D721Med (cell line): ENCODE measurements at places on chromosomes 3 and 15.

GRCh38 chr3:56837196-56837955 is 35.6 kb upstream of the ARHGEF3 start:
- no peak for DNase-seq

DNA sequence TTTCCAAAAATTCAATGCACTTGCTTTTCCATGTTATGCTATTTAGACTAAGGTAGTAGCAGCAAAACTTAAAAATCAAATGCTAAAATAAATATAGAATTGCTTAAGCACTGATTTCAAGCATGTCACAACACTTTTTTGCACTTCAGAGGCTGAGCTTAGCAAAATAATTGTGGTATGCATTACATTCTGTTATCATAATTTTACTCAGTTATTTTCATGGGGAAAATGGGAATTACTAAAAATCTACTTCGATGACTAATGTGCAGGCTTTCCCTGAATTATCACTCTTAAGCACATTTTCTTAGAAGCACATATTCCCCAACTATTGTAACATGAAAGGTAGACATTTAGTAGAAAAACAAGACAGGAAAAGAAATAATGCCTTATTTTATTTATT is 322.4 kb upstream of the CBLB start:
- no peak for DNase-seq

- DNase-seq: no peak
These were observed 6.1 kb downstream of the CRTAP start for GRCh38 chr3:33119891-33120290.

GRCh38 chr15:29818141-29818540 is 4.1 kb downstream of the TJP1 start:
- no peak for DNase-seq

DNA sequence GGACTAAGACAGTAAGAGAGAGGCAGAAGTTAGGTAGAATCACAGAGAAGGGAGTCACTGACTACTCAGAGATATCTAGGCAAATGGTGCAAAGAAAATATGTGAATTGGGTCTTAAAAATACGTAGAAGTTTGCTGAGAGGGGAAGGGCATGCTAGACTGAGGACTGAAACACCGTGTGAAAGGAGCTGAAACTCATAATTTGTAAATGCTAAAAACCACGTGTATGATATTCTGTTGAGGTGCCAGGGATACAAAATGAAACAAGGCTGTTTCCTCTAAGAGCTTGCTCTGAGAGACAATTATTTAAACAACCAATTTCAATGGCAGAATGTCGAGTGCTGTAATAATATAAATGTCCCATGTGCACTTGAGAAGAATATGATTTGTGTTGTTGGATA is 47.2 kb downstream of the NCK1 start:
- DNase-seq: no peak

DNA sequence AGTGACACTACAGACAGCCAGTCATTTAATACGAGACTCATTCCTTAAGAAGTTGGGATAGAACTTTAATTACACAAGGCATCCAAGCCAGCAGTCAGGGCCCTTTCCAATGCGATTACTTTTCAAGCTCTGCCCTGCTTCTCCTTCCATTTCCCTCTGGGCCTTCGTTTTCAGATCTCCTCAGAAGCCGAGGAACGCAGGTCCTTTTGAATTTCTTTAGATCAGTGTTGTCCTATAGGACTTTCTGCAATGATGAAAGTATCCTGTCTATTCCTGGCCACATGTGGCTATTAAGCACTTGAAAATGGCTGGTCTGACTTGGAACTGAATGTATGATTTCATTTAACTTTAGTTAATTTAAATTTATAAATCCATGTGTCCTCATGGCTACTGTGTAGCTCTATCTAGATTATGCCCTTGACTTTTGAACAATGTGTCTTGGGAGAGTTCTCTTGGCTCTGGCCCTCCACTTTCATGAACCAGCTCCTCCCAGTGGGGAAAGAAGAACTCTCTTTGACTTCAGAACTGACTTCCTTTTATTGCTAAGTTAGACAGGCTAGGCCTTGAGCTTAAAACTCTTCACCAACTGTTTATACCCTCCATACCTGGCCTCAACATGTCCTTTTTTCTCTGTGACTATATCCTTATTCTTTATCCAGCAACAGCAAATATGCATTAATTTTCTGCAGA is 22.6 kb downstream of the TGFBR2 start:
- no peak for DNase-seq

DNA sequence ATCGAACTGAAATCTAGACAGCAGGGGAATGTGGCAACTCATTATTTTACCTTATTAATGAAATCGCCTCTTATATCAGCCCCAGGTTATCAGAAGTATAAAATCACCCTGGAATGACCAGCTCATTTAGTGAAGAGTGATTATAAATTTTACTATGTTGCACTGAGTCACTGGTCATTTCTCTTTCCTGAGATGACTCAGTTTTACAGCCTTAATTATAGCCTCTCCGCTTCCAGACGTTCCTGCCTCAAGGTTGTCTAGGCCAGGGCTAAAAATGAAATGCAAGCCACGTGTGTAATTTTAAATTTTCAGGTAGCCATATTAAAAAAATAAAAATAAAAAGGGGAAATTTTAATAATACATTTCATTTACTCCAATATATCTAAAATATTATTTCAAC is 33.3 kb downstream of the DET1 start:
- no peak for DNase-seq

GRCh38 chr3:46898321-46899150 is 21.0 kb downstream of the PTH1R start:
- DNase-seq: no peak

DNA sequence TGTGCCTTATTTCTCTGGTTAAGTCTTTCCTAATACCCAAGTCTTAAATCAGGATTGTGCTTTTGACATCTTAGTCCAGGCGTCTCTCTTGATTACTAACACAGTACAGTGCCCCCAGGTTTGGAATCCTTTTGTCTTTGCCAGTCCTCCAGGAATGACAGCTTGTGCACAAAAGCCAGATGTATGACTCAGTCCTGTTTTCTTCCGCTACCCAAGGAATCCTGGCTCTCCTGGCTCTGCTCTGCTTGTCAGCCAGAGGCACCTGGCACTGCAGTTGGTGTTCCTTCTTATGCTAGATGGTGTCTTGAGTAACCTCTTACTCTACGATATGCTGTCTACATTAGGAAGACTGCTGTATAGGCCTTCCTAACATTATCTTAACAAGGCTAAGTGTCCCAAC is 728.2 kb upstream of the NECTIN3 start:
- DNase-seq: no peak

DNA sequence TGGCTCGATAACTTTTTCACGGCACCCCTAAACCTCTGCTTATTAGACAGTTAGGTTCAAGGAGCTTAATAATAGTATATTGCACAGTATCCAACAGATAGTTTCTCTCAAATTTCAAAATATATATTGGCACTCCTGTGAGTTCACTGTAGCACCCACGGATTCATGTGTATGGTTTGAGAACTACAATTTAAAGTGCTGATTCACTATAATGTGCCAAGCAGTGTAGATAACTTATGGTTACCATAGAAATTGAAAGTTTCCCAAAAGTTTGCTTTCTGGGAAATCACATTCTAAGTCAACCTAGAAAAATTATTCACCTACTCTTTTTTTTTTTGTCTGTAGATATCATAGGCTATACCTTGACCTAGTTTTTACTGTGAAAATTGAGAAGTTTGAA is 86.6 kb downstream of the GAP43 start:
- DNase-seq: no peak

GRCh38 chr15:90497912-90498311 is 31.8 kb upstream of the CRTC3 start:
- no peak for DNase-seq

GRCh38 chr3:32176989-32177701 is 61.3 kb upstream of the CMTM8 start:
- DNase-seq: no peak

DNA sequence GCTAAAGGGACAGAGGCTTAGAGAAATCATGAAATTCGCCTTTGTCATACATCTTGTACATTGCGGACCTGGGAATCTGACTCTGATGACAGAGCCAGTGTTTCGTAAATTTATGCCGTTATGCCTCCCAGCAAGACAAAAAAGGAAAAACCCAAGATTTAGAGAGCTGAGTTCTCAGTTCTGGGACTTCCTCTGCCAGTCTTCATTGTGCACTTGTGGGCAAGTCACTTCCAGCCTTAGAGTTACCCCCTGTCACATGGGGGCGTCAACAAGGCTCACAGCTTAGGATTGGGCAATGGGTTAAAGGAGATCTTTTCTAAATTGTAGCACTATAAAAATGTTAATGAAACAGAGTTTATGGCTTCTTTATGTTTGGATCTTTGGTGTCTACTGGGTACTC is 41.9 kb upstream of the MITF start:
- no peak for DNase-seq

- no peak for DNase-seq
These were observed 77.4 kb downstream of the ANXA2 start for GRCh38 chr15:60320365-60320764.

- no peak for DNase-seq
These were observed 3.7 kb downstream of the CHST13 start for GRCh38 chr3:126527455-126528211.

DNA sequence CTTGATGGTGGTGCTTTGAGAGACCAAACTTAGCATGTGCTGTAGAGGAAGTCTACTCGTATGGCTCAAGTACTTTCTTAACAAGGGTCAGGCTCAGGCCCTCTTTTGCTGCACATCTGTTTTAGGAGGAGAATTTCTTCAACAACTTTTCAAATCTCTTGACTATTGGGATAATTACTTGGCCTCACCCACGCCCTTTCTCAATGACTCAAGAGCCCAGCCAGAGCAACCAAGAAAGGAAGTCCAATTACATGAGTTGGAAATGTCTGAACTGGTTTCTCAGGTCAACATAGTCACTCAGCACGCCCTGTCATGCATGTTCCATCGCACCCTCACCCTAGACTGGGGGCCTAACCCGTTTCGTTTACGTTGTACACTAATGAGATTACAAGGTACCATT is 44.8 kb upstream of the UMPS start:
- no peak for DNase-seq

- DNase-seq: no peak
These were observed 88.4 kb downstream of the RAP2B start for GRCh38 chr3:153250446-153250845.

DNA sequence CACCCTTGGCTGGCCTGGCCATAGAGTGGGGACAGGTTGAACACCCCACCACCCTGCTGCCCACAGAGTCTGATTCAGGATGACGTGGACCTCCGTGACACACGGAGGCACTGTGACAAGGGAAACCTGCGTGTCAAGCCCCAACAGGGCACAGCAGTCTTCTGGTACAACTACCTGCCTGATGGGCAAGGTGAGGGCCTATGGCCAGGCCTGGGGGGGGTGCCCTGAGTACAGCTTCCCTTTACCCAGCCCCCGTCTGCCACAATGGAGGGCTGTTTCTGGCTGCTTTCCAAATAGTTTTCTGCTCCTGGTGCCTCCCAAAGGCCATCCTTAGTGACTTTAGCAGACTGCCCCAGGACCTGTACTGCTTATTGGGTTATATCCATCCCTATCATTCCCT is 1.2 kb upstream of the WDR6 start:
- DNase-seq: no peak

- peak; percentile 55 for DNase-seq
These were observed 274.9 kb upstream of the PPP2R3A start for GRCh38 chr3:135690664-135691063.

DNA sequence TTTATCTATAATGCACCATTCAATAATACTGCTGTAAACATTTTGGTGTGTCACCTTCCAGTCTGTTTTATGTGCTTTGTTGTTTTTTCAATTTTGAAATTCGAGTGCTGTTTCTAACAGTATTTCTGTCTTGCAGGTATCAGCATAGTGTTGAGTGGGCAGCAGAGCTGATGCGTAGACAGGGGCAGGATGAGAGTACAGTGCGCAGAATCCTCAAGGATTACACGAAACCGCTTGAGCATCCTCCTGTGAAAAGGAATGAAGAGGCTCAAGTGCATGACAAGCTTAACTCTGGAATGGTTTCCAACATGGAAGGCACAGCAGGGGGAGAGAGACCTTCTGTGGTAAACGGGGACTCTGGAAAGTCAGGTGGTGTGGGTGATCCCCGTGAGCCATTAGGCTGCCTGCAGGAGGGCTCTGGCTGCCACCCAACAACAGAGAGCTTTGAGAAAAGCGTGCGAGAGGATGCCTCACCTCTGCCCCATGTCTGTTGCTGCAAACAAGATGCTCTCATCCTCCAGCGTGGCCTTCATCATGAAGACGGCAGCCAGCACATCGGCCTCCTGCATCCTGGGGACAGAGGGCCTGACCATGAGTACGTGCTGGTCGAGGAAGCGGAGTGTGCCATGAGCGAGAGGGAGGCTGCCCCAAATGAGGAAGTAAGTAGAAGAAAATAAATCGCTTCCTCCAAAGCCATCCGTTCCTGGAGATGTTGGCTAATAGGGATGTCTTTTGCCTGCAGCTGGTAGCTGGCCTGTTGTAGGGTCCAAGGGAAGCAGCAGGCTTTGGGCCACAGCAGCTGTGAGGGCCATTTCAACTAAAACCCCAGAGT is 19.1 kb downstream of the TSEN2 start:
- no peak for DNase-seq
